ENCODE measurements at places on chromosomes 7 and 10.

DNA sequence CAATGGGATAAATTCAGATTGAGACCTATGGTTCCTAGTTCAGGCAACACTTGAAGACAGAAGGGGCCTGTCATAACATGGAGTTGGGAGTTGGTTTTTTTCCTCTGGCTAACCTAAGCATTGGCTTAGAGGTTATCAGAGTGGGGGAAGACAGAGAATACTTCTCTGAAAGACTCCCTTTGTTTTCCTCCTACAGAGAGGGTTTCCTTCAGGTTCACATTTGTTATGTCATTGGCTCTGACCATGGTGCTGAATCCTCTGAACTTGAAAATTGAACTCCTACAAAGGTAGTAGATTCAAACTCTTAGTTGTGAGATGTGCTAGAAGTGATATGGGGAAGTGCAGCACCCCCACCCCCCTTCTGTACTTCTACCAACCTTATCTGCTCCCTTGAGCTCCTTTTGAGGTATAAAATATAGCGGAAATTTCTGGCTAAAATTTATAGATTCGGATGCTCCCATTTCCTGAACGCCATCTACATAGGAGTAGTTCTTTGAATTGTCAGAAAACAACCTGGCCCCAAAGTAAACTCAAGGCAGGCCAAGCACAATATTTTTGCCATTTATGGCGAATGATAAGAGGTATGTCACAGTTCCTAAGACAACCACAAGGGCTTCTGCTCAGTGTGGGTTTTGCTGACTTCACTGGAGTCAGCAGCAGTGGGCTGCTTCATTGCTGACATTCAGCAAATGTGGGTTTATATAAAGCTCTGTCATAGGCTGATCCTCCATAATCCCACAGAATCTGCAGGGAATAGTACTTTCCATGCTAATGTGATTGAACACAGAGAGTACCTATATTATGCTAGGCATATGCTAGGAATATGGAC, 131.6 kb upstream of the KLF14 start:
- peak; percentile 63 for DNase-seq

- DNase-seq = no peak
Observed at GRCh38 chr10:119495545-119495944, 47.0 kb downstream of the RGS10 start.

GRCh38 chr7:117807676-117808075, 65.6 kb downstream of the CTTNBP2 start:
- DNase-seq = no peak

- DNase-seq = no peak
Observed at GRCh38 chr10:91724933-91725332, 73.3 kb upstream of the TNKS2 start.

- no peak for DNase-seq
Observed at GRCh38 chr10:30500963-30501504, 67.0 kb downstream of the MAP3K8 start.

DNA sequence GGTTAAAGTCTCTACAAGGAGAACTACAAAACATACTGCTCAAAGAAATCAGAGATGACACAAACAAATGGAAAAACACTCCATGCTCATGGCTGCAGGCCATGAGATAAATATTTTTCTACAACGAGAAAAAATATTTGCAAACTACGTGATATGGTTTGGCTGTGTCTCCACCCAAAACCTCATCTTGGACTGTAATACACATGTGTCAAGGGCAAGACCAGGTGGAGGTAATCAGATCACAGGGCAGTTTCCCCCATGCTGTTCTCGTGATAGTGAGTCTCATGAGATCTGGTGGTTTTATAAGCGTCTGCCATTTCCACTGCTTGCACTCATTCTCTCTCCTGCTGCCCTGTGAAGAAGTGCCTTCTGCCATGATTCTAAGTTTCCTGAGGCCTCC, 57.8 kb downstream of the COA1 start:
- DNase-seq = no peak

GRCh38 chr7:31707089-31707488, 20.1 kb downstream of the PPP1R17 start:
- DNase-seq = no peak

GRCh38 chr10:29608476-29609301, 26.1 kb downstream of the SVIL start:
- no peak for DNase-seq

DNA sequence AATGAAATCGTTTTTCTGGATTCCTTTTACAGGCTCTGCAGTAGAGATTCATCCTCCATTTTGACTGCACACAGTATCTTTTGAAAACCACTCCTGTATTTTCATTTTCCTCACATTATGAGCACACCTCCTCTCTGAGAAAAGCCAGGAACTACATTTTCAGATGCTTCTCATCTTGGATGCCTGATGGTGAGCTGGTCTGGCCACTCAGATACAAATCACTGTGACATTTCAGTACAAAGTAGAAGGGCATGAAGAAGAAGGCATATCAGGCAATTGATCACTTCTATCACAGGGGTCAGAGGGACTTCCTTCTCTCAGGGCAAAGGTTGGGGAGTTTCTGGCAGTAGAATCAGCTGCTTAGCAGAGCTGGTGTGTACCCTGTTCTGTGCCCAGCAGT, 192.0 kb upstream of the POM121L12 start:
- DNase-seq = no peak

All from fibroblast of pulmonary artery (primary cell).